HFF-Myc (cell line): ENCODE measurements at places on chromosomes 2 and 18.

DNA sequence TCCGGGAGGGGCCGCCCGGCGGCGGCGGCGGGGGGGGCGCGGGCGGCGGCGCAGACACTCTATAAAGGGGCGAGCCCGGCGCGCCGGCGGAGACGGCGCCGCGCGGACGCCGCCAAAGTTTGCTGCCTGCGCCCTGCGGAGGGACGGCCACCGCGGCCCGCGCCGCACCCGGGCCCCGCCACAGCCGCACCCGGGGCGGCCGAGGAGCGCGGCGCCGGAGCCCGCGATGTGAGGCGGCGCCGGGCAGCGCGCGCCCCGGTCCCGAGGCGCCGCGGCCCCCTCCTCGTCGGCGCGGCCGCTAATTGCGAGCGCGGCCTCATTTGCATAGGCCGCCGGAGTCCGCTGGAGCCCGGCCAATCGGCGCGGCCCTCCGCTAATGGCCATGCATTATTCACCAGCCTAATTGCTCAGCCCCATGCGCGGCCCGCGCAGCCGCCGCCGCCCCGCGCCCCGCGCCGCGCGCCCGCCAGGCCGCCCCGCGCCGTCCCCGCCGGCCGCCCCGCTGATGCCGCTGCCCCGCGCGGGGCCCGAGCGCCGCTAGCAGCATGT lies at the start of gene SALL3:
Gene SALL3 (plus strand): TSS at position 89 of the 549 bp plus-strand sequence. CDS start 457 bp downstream, at position 546.
- DNase-seq: no peak

DNA sequence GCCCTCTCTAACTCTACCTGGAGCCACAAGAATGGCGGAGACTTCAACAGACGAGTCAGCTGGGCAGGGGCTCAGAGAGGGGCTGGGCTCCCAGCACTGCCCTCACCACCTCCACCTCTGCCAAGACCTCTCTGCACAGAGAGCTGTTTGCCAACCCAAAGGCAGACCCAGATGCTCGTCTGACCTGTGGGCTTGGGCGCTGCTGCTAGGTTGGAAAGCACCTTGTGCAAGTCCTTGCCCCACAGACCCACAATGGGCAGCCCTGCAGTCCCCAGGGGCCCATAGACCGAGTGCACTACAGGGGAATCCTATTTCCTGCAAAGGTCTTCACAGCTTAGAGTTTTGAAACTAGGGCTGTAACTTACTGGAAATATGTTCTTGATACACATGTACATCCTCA lies 13.3 kb downstream of the ACKR3 start:
- DNase-seq: no peak

DNA sequence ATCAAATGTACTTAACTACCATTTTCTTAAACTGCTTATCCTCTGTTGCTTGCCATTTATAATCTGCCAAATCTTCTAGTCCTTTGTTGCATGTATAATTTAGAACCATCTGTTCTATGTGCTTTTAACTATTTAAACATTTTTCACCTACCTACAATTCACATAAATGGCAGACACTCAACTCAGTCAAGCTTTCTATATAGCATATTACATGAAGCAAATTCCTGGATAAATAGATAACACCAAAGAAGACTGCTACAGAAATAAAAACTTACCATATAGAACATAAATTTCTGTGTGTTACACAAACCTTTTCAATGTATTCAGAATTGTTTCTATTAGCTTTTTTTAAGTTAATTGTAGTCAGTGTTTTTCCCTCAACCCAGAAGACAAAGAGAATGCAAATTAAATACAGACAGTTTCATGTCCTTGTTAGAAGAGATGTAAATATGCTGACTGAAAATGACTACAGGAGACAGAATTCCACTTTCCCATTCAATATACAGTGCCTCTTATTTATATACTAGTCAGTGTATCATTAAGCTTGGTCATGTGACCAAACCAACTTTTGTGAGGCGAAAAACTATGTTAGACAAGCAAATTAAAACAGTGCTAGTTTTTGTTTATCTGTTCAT lies 2.6 kb downstream of the BAZ2B start:
- no peak for DNase-seq

DNA sequence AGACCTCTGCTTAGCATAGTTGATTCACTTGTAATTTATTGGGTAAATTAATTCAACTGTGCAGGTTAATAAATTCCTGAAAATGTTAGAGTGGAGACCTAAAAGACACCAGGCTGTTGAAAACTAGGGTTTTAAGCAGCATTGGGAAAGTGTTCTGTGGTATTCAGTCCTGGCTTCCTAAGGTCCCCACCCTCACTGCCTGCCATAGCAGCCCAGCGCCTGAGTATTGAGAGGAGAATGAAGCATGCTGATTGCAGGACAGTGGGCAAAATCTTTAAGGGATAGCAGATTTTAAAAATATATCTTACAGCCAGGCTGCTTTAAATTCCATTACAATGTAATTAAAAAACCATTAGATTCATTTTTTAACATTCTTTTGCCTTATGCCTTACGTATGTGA lies 20.6 kb downstream of the MEIS1 start:
- DNase-seq: no peak

DNA sequence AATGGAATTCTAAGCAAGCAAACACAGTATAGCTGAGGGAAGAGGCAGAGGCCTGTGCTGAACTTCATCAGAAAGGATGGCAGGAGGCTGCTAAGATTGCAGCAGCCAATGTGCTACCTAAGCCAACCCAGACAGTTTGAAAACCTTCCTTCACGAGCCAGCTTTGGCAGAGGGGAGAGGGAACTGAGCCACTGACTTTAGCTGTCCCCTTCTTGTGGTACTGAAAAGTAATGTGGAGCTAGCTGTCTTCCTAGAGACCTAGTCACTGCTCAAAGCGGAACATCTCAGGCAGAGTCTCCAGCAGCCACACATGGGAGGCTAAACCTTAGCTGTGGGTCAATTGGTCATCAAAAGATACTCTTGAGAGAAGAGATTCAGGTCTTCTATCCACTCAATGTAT lies 419.0 kb downstream of the FBXO15 start:
- no peak for DNase-seq

DNA sequence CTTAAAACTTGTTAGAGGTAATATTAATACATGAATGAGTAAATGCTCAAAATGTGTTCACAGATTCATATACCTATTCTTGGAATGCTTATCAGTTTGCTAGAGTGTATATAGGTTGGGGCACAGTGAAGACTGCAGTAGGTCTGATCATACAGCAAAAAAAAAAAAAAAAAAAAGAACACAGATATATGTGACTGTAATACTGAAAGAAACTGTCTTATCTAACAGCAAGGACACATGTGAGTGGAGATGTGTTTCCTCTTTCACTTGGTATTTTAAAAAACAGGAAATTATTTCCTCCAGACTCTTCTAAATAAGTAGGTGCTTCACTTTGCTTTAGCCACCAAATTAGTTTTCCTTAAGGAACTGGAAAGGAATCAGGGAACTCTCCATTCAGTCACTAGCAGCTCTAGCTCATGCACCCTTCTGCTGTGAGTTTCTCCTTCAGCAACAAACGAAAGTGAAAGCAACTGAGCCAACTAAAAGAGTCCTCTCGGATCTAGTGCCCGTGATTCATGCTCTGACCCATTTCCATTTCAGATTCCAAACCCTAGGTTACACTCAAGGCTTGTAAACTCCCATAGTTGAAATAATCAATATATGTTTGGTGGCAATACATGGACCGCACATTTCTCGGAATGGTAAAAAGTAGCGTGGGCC lies 98.5 kb downstream of the DSEL start:
- DNase-seq: no peak

DNA sequence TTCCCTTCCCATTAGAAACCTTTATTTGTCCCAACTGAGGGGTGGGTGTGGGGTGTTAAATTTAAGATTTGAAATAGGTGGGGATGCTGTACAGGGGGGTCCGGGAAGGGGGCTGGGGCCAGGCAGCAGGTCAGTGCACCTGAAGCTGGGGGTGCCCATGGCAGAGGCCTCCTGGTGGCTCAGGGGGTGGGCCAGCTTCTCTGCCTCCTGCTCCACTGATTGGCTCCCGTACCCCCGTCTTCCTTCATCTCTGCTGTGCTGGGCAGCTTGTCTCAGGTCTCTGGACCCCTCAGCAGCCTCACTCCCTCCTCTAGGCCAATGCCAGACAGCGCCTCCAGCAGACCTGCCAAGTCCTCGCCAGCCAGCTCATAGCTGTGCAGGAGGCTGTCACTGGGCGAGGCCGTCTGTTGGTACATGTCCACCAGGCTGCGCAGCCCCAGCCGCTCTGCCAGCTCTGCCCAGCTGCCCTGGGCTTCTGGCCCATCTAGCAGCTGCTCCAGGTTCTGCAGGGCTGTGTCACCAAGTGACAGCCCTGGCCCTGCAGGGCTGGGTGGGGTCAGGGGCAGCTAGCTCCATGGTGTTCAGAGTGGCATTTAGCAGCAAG lies 2.0 kb upstream of the ANKRD62 start:
- no peak for DNase-seq

DNA sequence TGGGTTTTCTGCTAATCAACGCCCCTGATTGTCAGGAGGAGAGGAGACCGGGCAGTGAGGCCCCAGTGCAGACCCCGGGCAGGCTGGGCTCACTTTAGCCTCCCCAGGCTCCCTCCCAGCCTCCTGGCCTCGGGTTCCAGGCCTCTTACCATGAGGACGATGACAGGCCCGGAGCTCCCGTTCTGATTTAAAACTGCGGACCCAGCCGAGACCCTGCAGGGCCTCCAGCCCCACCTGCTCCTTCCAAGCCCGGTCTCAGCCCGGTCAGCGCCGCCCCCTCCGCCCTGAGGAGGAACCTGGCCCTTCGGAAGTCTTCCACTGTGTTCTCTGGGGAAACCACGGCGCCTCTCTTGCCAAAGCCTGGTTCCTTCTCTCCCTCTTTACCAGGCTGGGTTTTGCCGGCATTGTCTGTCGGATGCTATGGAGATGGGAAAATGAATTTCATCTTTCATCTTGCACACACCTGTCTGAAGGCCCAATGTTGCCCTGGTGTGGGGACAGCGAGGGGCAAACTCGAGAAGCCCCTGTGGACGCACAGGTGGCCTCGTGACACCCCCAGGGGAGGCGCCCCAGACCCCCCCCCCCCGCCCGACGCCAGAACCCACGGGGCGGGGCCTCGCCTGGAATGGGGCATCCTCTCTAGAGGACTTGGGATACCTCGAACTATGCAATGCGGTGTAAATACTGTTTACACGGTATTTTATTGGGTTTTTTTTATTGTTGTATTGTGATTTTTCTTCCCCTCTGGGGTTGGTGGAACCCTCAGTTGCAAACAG lies 37.7 kb upstream of the CTDP1 start:
- no peak for DNase-seq

- no peak for DNase-seq
Measured at GRCh38 chr2:208579678-208580077, 173.1 kb downstream of the PTH2R start.

DNA sequence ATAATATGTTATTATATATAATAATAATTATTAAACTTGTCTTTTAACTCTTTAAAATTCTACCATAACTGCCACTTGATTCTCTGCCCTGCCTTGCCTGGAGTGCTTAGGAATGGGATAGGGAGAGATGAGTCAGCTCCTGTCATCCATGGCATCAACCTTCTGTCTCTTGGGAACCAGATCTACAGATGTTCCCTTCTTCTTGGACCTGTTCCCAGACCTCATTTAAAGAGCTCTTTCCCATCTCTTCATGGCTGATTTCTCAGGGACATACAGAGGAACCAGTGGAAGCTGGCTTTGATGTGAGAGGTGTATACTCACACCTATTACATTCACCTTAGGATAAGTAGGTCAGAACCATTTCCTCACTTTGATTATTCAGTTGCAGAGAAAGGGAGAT lies 155.3 kb upstream of the MYO3B start:
- DNase-seq: peak; percentile 82

DNA sequence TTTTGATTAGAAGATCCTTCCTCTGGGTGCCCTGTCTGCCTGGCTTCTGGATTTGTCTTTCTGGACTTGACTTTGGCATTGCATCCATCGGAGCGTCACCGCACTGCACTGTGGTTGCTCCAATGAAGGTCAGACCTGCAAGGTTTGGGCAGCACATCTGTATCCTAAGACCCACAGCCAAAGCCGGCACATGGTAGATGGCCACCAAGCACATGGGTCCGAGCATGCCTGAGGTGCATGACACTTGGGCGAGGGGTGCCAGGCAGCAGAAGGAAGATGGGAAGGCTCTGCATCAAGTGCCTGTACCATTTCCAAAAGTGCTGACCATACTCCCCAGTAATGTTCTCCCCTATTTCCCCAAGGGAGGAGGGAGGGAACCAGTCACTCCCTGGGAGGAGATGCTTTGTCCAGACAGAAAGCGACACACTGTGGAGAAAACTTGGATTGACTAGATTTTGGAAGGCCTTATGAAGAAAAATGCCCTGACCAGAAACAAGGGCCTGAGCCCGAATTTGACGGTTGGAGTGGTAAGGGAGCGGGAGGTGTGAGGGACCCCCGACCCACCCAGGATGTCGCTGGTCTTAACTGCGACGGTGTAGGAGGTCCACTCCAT lies 149.9 kb downstream of the LOXHD1 start:
- DNase-seq: no peak

- DNase-seq: no peak
Measured at GRCh38 chr2:72513011-72513410, 312.8 kb downstream of the EXOC6B start.

DNA sequence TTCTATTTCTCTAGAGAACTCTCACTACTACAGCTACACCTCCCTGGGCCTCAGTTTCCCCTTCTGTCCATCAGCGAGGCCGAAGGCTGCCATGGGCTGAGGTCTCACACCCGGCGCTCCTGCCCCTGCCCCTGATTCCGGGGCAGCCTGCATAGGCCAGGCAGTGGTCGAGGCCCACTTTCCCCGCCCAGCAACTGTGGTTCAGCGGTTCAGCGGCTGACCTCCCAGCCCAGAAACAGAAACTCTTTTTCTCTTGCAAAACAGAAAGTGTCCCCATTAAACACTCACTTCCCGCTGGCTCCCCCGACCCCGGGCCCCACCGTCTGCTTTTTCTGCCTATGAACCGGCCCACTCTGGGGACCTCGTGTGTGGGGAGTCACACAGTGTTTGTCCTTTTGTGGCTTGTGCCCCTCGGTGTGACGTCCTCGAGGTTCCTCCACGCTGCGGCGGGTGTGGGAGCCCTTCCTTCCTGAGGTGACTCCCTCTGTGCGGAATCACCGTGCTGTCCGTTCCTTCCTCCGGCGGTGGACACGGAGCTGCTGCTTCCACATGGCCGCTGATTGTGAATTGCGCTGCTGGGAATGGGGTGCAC lies 16.0 kb downstream of the PDCD1 start:
- DNase-seq: no peak

- no peak for DNase-seq
Measured at GRCh38 chr2:236161531-236161930, 6.7 kb downstream of the GBX2 start.

GRCh38 chr2:224151161-224151560 lies 112.1 kb upstream of the SERPINE2 start:
- DNase-seq: no peak

GRCh38 chr2:3403587-3404334 lies 24.3 kb downstream of the TRAPPC12 start:
- no peak for DNase-seq

- no peak for DNase-seq
Measured at GRCh38 chr2:38653715-38654527, 12.0 kb upstream of the GALM start.
